ENCODE measurements at places on chromosomes 4 and X.
A peak's percentile ranks its signal among the peaks of the same experiment; 100 is the strongest.

DNA sequence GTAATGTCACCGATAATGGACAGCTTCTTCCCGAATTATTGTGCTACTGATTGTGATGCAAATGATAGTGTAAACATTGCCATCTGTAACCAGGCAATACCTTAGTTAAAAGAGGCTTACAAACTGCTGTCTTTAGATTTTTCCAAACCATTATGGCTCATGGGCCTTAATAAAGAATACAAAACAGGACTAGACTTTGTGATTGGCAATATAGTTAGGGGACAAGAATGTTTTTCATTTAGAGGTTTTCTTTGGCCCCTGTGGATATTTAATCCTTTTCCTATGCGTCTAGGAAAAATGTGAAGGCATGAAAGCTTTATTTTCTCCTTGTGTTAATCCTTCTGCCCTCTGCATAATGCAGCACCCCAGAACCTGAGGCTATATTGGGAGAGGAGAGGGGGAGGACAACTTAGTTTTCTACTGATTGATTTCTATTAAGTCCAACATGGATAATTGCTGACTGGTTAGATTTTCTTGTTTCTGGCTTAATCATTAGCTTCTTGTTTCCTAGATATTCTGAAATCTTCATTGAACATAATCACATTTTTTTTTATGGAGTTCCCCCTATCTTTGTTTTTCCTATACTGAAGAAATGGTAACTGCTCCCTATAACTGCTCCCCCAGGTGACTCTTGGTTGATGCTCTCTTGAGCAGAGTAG, 1.9 kb downstream of the PRPS1 start:
- DNase-seq: no peak

DNA sequence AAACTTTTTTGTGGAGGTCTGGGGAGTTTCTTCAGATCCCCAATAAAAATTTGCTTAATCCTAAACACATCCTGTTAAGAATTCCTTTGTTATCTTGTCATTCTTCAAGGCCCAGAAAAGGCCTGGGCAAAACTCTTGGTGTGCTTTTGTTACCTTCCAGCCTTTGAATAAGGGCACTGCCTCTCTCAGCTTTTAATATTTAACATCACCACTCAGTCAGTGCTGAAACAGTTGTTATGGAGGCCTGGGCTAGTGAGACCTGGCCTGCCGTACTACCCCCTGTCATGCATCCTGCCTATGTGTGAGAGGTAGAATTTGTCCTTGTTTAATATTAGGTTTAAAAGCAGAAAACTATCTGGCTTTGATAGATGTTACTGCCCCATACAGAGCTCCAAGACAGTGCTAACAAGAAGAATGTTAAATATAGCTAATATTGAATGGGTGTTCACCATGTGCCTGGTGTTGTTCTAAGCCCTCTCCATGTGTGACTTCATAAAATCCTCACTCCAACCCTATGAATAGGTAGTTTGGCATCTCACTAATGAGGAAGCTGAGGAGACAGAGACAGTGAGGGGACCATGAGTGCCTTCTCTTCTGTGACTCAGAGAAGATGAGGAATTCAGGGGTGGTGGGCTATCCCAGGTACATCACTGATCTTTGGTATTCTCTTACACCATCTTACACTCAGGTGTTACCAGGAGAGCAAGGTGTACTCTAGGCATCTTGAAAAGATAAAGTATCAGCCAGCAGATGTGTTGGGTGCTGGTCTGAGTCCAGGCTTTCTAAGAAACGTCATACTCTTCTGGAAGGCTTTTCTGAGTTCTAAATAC, 6.2 kb downstream of the PPP1R2C start:
- DNase-seq: no peak

DNA sequence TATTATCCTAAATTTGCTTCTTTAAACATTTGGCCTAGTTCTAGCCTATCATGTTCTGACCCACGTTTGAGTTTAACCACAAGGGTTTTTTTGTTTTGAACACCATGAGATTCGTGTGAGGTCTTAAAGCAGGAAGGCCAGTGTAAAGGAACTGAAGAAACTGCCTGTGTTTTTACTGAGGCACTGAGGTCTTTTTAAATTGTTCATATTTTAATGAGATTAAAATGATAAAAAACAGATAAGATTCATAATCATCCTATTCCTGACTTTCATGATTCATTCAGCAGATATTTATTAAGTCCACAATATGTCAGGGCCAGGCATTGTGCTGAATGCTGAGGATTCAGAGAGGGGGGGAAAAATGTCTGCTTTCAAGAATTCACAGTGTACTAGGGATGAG, 3.2 kb downstream of the RPS6KA3 start:
- no peak for DNase-seq

DNA sequence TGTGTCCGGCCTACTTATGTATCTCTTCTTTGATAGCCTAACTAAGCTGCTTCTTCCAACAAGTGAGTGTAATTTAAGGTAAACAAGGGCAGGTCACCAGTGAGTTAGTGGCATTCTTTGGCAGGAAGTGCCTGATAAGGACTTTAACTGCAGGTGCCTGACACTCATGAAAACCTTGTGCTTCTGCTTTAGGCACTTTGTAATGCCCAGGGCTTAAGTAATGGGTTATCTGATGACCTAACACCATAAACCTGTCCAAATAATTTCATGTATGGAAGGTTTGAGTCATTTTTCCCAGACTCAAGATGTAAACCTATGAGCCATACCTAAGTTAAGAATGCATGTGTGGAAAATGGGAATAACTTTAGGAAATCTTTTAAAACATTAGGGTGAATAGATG, 43.0 kb downstream of the BCOR start:
- no peak for DNase-seq

DNA sequence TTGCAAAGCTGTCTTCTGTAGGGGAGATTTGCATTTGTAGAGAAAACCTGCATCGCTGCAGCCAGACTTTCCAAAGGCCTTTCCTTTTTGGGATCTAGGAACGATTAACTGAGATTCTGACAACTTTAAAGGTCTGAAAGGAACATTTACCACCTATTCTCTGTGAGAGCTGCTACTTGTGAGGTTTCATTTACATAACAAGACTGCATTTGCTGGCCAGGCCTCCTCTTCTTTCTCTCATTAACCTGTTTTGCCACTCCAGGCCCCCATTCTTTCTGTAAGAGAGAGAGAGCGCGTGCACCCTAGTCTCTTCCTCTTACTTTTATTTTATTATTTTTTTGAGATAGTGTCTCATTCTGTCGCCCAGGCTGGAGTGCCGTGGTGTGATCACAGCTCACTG, 31.6 kb downstream of the TMEM31 start:
- DNase-seq: no peak

DNA sequence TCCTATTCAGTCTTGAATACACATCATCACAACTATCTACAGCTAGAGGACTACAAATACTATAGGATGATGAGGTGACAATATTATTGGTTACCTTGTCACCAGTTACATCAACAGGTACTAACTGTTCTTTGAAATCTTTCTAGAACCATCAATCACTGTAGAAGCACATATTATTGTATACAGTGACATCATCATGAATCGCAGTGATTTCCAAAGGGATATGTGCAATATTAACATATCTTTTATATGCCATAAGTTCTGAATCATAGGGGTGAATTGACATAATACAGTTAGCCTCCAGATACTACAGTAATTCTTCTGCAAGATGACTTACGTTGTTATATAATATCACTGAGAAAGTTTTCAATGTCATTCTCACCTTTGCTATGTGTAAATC, 105.2 kb upstream of the HPGD start:
- no peak for DNase-seq

GRCh38 chr4:176270669-176271068, 1.6 kb upstream of the ASB5 start:
- DNase-seq: peak; percentile 38

GRCh38 chrX:106397788-106398538, 213.8 kb upstream of the RADX start:
- no peak for DNase-seq

- DNase-seq: peak; percentile 98
These were observed at the start of gene PCDH10 for GRCh38 chr4:133148690-133149363. TSS of gene PCDH10 (plus strand) at chr4:133149294. CDS start at chr4:133150141, 847 bp downstream.

DNA sequence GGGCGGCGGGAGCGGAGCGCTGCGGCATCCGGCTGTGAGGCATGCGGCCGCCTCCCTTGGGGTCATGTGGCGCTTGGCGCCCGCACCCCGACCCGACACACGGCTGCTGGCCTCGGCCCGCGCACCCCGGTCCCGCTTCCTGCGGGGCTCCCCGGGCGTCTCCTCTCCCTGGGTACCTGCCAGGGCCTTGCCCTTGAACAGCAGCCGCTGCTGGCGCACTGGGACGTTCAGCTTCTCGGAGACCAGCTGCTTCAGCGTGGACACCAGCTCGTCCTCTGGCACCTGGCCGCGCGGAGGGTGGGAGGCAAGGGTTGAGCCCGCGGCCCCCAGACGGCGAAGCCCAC, 391 bp downstream of the UBL4A start:
- no peak for DNase-seq

DNA sequence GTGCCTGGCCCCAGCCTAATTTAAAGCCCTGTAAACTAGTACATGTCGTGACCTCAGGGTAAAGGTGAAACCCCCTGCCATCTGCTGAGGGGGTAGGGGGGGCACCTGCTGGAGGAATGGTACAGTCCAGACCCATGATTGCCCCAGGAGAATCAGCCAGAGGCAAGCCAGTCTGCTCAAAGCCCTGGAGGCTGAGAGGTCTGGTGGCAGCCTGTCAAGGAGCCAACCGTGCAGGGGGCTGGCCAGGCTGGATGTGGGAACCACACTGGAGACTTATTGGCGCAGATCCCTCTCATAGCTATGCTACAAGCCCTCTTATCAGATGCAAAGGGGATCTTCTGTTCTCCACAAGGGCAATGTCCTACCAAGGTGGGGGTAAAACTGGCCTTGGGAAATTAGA, 31.4 kb upstream of the PJA1 start:
- DNase-seq: no peak

DNA sequence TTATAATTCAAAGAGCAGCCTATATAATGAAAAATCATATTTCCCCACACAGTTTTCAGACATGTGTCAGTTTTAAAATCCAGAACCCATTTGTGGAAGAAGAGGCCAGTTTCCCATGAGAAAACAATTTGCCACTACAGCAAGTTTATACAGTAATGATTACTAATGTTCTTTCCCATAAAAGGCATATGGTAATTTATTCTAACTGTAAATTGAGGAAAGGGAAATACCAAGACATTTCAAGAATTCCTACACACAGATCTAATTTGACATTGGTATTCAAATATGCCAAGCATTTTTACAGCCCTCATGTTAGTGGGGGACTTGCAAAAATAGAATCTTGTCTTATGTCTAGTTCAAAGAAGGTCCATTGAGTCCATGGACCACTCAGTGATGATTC, 1368.6 kb downstream of the FSTL5 start:
- no peak for DNase-seq

GRCh38 chrX:56232221-56233082, at the start of gene KLF8:
TSS of gene KLF8 (plus strand) at chrX:56232356. CDS start at chrX:56233335, 979 bp downstream.
- DNase-seq: no peak

DNA sequence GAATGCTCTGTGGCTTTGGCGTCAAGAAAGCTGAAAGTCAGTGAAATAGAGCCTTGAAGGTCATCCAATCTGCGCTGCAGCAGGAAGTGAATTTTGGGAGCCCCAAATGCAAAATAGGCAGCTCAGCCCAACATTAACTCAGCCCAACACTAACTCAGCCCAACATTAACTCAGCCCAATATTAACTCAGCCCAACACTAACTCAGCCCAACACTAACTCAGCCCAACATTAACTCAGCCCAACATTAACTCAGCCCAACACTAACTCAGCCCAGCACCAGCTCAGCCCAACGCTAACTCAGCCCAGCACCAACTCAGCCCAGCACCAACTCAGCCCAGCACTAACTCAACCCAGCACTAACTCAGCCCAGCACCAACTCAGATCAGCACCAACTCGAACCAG, 71.5 kb downstream of the SORBS2 start:
- no peak for DNase-seq

- no peak for DNase-seq
These were observed 344.0 kb downstream of the CENPC start for GRCh38 chr4:67201334-67201733.

- DNase-seq: no peak
These were observed 47.3 kb upstream of the STK26 start for GRCh38 chrX:131975851-131976250.

GRCh38 chrX:49282647-49283011, 13.0 kb downstream of the PPP1R3F start:
- DNase-seq: peak; percentile 46

DNA sequence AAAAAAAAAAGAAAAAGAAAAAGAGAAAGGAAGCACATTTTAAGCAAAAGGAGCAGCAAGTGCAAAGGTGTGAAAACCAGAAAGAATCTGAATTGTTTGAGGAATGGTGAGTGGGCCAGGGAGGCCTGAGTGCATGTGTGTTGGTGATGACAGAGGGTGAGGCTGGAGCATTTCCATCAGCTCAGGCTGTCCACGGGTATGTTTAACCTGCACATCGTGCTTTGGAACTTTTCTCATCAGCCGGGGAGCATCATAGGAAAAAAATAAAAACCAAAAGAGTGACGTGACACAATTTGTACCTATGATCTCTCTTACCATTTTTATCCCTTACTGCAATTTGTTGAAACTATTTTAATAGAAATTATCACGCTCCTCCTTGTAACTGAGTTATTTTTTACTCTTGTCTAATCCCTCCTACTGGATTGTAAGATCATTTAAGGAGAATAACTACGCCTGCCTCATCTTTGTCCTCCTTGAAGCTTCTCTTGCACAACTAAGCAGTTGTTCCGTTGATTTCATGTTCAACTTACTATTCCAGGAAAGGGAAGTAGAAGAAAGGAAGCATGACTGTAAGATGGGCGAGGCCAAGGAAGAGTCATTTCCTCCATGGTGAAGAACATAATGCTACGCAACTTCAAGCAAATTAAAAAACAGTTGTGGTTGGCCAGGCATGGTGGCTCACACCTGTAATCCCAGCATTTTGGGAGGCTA, 7.0 kb downstream of the PALLD start:
- DNase-seq: no peak

DNA sequence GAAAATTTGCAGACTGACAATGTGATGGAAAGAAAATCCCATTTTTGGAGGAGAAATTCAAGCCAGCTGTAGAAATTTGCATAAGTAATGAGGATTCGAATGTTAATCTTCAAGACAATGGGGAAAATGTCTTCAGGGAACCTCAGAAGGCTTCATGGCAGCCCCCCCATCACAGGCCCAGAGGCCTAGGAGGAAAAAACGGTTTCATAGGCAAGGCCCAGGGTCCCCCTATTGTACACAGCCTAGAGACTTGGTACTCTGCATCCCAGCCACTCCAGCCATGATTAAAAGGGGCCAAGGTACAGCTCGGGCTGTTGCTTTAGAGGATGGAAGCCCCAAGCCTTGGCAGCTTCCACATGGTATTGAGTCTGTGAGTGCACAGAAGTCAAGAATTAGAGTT, 303.6 kb upstream of the PCDH7 start:
- no peak for DNase-seq

GRCh38 chr4:8676676-8677075, 84.1 kb downstream of the CPZ start:
- DNase-seq: no peak

GRCh38 chr4:3128976-3129375, 54.5 kb downstream of the HTT start:
- no peak for DNase-seq

DNA sequence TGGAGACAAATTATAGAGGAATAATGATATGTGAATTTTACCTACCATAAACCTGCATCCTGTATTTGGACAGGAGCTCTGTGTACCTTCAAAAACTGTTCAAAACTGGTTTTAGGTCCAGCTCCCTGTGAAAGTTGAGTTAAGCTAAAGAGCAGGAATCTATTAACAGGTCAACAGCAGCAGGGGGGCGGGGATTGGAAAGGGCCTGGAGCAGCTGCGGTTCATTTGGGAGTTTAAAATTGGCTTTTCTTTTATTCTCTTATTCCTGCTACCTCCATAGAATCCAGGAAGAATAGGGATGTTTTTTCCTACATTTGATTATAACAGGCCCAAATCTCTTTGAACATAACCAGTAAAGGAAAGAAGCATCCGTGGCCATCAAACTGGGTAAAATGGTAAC, 23.8 kb downstream of the SHROOM3 start:
- no peak for DNase-seq

Data from WERI-Rb-1 (cell line).